Suprapubic skin (tissue), 4 donors: ENCODE measurements at places on chromosomes 11 and 22. TPM values are rescaled to one million over a fixed set of nuclear protein-coding genes. Genes with fewer than 3 reads are reported as not detected.

- H3K36me3 ChIP-seq, result peaks cover 20% of the 10 kb centered on the region
- H3K27me3 ChIP-seq, result no peaks in the 10 kb centered on the region
- no peaks in the 10 kb centered on the region for H3K4me1 ChIP-seq
- no peak for DNase-seq
Observed at GRCh38 chr11:28133146-28133545, 25.0 kb downstream of the METTL15 start.

DNA sequence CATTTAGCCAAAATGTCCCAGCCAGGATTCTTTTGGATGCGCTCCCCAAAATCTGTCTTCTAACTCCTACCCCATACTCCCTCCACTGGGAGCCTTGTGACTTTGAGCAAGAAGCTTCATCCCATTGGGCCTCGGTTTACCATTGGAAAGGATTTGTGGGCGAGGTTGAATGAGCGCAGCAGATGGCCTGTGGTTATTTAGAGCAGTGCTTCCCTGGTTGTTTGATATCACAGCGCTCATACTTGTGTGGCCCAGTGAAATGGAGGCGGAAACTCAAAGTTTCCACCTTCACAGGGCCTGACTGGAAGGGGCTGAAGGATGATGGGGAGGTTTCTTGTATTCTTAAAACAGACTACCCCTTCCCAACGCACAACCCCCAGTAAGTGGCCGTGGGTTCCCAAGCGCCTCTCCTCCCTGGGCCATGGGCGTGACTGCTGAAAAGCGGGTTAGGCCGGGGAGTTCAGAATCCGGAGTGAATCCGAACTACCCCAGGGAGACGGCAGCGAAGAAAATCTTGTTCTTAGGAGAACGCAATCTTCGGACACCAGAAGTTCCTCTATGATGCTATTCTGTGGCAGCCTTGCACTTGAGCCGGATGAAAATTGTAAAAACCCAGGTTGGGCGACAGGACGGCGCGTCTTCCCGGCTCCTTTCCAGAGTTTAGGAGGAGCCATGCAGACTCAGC lies 1.2 kb upstream of the ATF4 start:
- H3K27ac ChIP-seq, result peak overlapping the region; percentile 100
- peaks cover 55% of the 10 kb centered on the region for H3K36me3 ChIP-seq
- DNase-seq, result no peak
- H3K4me1 ChIP-seq, result peaks cover 43% of the 10 kb centered on the region
- H3K4me3 ChIP-seq, result peak overlapping the region; percentile 86

DNA sequence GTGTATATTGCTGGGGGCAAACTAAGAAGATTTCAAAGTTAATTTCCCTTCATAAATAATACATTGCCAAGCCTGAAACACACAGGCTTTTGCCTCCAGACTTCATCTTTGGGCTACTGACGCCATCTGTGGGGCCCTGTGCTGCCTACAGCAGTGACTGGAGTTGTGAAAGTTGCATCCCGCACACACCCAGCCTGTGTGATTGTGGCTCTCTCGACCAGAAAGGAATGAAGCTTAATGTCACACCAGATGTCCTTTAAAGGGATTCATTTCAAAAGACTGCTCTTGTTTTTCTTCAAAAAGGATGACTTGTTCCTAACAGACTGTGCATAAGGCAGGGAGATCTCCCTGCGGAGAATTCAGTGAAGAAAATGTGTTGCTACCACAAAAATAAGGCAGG lies 210.5 kb downstream of the FAM181B start:
- no peak overlapping the region for H3K27ac ChIP-seq
- no peak for DNase-seq
- H3K36me3 ChIP-seq, result no peaks in the 10 kb centered on the region
- H3K27me3 ChIP-seq, result no peaks in the 10 kb centered on the region
- no peaks in the 10 kb centered on the region for H3K4me1 ChIP-seq
- H3K4me3 ChIP-seq, result no peak overlapping the region

GRCh38 chr11:65438257-65439151 lies 15.9 kb downstream of the NEAT1 start:
- peaks cover 96% of the 10 kb centered on the region for H3K4me1 ChIP-seq
- H3K4me3 ChIP-seq, result no peak overlapping the region
- H3K27ac ChIP-seq, result peak overlapping the region; percentile 37
- peaks cover 66% of the 10 kb centered on the region for H3K36me3 ChIP-seq
- DNase-seq, result no peak

DNA sequence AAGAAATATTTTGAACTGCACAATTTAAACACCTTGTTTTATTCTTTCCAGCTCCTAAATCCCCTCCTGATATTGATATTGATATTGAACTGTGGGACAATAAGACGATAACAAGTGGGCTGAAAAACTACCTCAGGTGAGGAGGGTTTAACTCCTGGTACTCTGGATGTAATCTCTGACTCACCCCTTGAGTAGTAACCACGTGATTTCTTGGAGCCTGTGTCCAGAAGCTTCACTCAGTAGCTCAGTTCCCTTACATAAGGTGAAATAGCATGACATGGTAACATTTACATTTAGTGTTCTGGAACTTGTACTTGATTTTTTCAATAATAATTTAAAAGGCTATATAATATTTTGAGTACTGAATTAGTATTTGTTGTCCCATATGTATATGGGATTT lies 168.0 kb downstream of the PGR start:
- no peak overlapping the region for H3K4me3 ChIP-seq
- DNase-seq, result no peak
- H3K27me3 ChIP-seq, result no peaks in the 10 kb centered on the region

DNA sequence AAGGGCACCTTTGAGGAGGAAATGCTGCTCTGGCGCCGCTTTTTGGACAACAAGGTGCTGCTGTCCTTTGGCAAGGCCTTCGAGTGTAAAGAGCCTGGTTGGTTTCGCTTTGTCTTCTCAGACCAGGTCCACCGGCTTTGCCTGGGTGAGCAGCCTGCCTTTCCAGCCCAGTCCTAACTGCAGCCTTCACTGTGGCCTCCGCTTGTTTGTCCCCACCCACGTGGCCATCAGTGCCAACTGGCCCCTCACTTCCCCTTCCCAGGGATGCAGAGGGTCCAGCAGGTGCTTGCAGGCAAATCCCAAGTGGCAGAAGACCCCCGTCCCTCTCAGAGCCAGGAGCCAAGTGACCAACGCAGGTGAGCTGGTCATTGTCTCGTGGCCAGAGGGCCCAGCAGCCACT lies 12.0 kb upstream of the EXT2 start:
- peaks cover 56% of the 10 kb centered on the region for H3K36me3 ChIP-seq
- H3K4me1 ChIP-seq, result no peaks in the 10 kb centered on the region
- H3K4me3 ChIP-seq, result no peak overlapping the region
- no peaks in the 10 kb centered on the region for H3K27me3 ChIP-seq
- no peak overlapping the region for H3K27ac ChIP-seq

- no peak overlapping the region for H3K27ac ChIP-seq
- no peak for DNase-seq
Observed at GRCh38 chr22:40621309-40622151, 15.0 kb downstream of the MRTFA start.

GRCh38 chr11:35304386-35304775 lies 115.0 kb downstream of the SLC1A2 start:
- H3K27ac ChIP-seq, result peak overlapping the region; percentile 68
- H3K4me3 ChIP-seq, result no peak overlapping the region
- no peaks in the 10 kb centered on the region for H3K36me3 ChIP-seq
- H3K27me3 ChIP-seq, result no peaks in the 10 kb centered on the region

DNA sequence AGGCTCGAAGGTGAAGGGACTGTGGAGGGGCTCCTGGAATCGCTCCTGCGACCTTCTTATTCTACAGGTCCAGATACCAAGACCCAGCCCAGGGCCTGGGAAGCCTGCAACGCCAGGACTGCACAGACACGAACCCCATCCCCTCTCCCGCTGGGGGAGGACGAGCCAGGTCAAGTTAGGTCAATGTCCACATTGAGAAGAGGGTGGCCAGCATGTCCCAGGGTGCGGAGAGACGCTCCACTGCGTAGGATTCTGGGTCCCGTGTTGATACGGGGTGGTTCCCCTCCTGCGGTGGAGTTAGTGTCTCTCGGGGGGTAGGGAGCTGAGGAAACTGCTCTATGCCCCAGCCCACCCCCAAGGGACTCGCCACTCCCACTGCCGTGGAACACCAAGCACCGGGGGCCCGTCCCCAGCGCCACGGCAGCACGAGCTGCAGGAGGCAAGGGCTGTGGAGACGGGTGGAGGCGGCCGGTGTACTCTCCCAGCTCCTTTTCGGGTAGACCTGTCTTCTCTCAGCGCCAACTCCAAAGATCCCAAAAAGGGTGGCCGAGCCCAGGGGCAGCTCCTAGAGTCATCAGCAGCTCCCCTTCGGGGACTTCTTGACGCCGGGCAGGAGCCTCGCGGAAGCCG lies 1.6 kb downstream of the GSC2 start:
- H3K36me3 ChIP-seq, result no peaks in the 10 kb centered on the region
- peaks cover 56% of the 10 kb centered on the region for H3K27me3 ChIP-seq
- peaks cover 21% of the 10 kb centered on the region for H3K4me1 ChIP-seq
- no peak overlapping the region for H3K27ac ChIP-seq

GRCh38 chr11:6607190-6607795 lies 3.7 kb downstream of the ILK start:
- H3K36me3 ChIP-seq, result peaks cover 31% of the 10 kb centered on the region
- H3K4me3 ChIP-seq, result peak overlapping the region; percentile 54
- peaks cover 61% of the 10 kb centered on the region for H3K4me1 ChIP-seq

DNA sequence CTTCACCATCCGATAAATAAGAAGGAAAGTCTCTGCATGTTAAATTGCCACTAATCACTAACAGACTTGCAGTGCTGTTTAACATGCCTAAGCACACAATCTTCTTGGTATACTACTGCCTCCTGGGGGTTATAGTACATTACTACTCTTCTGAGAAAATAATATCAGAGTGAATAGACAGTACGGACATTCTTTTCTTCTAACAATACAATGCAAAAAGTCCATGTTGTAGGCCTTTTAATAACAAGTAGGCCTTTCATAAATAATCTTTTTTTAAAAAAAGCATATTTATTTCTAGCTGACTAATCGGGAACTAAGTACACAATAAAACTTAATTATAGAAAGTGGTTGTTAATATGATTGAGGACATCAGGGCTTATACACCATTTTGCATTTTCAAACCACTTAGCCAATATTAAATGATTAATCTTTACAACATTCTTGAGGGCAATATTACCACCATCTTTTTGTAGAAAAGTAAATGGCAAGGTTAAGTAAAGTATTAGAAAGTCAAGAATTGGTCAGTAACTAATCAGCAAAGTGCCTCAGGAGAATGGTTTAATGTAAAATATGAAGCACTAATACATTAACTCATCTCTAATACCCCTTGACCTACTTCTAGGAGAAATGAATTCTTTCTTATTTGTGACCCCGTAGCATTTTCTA lies 84.7 kb downstream of the TTC28 start:
- H3K4me1 ChIP-seq, result no peaks in the 10 kb centered on the region
- no peak for DNase-seq
- no peak overlapping the region for H3K4me3 ChIP-seq
- no peaks in the 10 kb centered on the region for H3K36me3 ChIP-seq
- H3K27me3 ChIP-seq, result no peaks in the 10 kb centered on the region

GRCh38 chr11:77999446-78000030 lies 5.1 kb upstream of the INTS4 start:
- DNase-seq, result no peak
- H3K27ac ChIP-seq, result no peak overlapping the region
- no peak overlapping the region for H3K4me3 ChIP-seq
- H3K4me1 ChIP-seq, result peaks cover 5% of the 10 kb centered on the region
- H3K36me3 ChIP-seq, result no peaks in the 10 kb centered on the region

GRCh38 chr22:44837481-44837880 lies 85.1 kb downstream of the ARHGAP8 start:
- H3K27me3 ChIP-seq, result no peaks in the 10 kb centered on the region
- no peak overlapping the region for H3K27ac ChIP-seq
- H3K4me3 ChIP-seq, result no peak overlapping the region
- no peaks in the 10 kb centered on the region for H3K36me3 ChIP-seq

DNA sequence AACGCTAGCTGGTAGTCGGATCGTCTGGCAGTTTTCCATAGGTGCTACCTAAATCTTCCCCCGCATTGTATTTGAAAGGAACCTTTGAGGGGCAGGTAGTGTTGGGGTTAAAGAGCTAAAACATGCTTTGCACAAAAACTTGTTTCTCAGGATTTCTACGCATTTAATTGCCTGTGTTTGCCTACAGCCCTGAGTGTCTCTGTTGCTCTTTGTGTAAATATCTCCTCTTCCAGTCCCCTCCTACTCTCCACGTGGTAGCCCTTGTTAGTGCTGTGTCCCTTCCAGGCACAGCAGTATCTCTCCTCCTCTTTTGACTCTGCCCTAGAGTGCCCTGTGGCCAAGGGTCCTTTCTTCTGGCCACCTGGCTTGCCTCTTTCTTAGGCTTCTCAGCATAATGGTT lies 81.7 kb downstream of the BARX2 start:
- H3K4me1 ChIP-seq, result no peaks in the 10 kb centered on the region
- no peaks in the 10 kb centered on the region for H3K36me3 ChIP-seq
- no peak for DNase-seq
- H3K4me3 ChIP-seq, result no peak overlapping the region
- peak overlapping the region; percentile 59 for H3K27ac ChIP-seq

DNA sequence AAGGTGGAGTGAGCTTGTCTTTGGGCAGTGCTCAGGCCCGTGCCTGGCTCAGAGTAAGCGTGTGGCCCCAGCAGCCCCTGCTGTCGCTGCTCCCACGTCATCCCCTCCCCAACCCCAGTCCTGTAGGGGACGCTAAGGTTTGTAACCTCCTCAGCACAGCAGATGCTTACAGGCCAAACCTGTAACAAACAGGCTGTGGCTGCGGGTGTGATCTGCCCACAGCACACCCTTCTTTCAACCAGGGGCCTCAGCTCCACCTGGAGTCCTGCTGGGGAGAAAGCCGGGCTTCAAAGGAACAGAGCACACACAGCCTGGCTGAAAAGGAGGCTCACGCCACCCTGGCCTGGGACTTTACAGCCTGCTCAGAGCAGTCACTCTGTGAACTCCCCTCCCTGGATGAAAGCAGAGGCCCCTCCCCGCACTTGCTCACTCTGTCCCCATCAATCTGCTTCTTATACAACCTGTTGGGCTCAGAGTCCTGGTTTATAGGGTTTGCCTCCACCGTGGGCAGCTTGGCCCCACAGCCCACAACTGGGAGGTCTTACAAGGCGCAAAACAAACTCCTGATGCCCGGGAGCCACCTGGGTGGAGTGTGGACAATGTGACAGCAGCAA lies 54.3 kb downstream of the SCUBE1 start:
- DNase-seq, result no peak
- H3K27ac ChIP-seq, result no peak overlapping the region
- no peaks in the 10 kb centered on the region for H3K36me3 ChIP-seq
- no peaks in the 10 kb centered on the region for H3K27me3 ChIP-seq
- H3K4me1 ChIP-seq, result peaks cover 16% of the 10 kb centered on the region

DNA sequence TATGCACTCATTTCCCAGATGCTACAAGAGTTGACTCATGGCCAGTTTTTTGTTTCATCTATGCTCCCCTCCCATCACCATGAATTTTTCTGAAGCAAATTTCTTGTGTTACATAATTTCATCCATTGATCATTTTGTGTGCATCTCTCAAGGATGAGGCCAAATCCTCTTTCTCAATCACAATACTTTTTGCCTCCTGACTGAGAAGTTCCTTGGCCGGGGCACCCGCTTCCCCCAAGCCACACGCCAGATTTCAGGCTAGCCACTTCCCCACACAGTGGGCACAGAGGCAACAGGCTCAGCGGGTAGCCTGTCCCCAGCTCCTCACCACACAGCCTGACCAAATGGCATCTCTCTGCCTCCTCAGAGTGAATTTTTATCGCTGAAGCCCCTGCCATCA lies 9.8 kb upstream of the DSCAML1 start:
- H3K4me3 ChIP-seq, result no peak overlapping the region
- no peaks in the 10 kb centered on the region for H3K36me3 ChIP-seq
- H3K27ac ChIP-seq, result no peak overlapping the region
- peaks cover 17% of the 10 kb centered on the region for H3K4me1 ChIP-seq

The MN1 gene
- total RNA-seq, result 2.4 TPM

The MADD gene
- 62.8 TPM for total RNA-seq

The LARGE1 gene
- 20.5 TPM for total RNA-seq

The ADM gene
- 140 TPM for total RNA-seq

The RCOR2 gene
- total RNA-seq, result 0.21 TPM

The BAIAP2L2 gene
- total RNA-seq, result 1.6 TPM
